Osteocyte (in vitro differentiated cells): ENCODE measurements at places on chromosomes 16 and 17. TPM values are rescaled to one million over a fixed set of nuclear protein-coding genes. Genes with fewer than 3 reads are reported as not detected.

- no peak for DNase-seq
These were observed 852.1 kb downstream of the CDH11 start for GRCh38 chr16:64269756-64270155.

GRCh38 chr17:43940630-43941029, 1.6 kb downstream of the PPY start:
- DNase-seq: no peak

DNA sequence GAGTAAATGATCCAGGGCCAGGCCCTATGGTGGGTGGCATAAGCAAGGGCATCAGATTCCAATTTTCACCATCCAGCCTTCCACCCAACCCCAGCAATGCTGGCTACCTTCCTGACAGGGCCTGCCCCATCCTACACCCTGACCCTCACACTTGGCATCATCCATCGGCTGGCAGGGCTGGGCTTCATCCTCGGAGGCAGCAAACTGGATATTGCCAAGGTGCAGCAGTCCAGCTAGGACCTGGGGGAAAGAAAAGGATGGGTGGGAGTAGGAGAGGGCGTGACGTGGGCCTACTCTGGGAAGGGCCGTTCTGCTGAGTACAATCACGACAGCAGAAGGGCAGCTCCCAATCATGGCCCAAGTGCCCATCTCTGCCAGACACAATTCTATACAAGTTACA, 23.5 kb downstream of the MYO19 start:
- DNase-seq: no peak

DNA sequence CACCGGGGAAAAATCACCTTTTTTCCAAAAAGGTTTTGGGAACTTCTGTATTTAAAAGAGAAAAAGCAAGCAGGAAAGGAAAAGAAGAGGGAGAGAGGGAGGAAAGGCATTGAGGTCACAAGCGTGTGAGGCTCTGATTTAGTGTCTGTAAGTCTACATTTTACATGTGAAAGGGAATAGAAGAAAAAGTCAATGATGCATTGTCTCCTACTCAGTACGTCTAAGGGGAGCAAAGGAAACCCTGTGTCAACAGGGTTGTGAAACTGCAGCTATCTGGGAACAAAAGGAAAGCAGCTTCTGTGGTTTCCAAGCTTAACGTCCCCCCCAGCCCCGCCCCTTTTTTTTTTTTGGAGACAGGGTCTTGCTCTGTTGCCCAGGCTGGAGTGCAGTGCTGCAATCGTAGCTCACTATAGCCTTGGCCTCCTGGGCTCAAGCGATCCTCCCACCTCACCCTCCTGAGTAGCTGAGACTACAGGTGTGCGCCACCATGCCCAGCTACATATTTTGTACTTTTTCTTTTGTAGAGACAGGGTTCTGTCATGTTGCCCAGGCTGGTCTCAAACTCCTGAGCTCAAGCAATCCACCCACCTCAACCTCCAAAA, 1.8 kb upstream of the CDC42EP4 start:
- no peak for DNase-seq

- DNase-seq: no peak
These were observed 26.5 kb downstream of the RPH3AL start for GRCh38 chr17:326010-326621.

GRCh38 chr17:9790889-9791876, at the start of gene DHRS7C:
Gene DHRS7C (minus strand): TSS chr17:9791592. CDS start chr17:9791284, 308 bp downstream.
- no peak for DNase-seq

- no peak for DNase-seq
These were observed 7.5 kb downstream of the SLC6A4 start for GRCh38 chr17:30228011-30228410.

DNA sequence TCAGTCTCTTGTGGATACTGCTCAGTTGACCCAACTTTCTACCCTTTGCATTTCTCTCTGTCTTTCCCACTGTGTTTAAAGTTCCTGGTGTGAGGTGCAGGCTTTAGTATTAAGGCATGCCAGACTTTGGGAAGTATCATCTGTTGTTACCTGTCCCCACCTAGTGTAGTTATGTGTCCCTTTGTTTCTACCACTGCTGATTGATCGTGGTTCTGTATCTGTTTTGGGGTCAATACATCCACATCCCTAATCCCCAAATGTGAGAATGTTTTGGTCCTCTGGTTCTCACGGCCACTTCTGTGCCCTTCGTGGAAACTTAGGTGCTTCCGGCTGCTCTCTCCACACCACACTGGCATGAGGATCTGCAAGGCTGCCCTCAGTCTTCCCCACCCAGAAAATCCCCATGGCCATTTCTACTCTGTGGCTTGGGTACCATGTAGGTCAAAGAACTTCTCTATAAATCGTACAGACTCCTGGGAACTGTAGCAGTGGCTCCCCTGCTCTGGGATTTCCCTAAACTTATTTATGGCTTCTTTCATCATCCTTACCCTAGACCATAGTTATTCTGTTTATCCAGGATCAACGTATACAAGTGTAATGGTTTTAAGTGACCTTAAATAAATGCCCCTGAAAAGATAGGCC, 443.2 kb downstream of the XYLT1 start:
- no peak for DNase-seq

- no peak for DNase-seq
These were observed 18.0 kb upstream of the JPH3 start for GRCh38 chr16:87584271-87584670.

DNA sequence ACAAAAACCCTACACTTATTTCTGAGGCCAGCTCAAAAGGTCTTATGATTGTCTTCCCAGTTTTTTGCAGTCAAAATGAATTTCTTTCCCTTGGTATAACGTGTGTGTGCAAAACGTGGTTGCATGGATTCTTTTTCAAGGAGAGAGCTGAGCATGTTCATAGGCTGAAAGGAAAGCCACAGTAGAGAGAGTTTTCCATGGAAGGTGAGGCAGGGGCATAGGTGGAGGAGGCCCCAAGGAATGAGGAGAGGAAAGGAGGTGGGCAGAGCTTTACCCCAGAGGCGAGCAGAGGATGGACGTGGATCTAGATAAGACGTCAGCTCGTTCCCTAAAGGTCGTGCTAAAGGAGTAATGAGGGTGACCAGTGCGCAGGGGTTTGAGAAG, 22.8 kb downstream of the TRPV2 start:
- DNase-seq: no peak

DNA sequence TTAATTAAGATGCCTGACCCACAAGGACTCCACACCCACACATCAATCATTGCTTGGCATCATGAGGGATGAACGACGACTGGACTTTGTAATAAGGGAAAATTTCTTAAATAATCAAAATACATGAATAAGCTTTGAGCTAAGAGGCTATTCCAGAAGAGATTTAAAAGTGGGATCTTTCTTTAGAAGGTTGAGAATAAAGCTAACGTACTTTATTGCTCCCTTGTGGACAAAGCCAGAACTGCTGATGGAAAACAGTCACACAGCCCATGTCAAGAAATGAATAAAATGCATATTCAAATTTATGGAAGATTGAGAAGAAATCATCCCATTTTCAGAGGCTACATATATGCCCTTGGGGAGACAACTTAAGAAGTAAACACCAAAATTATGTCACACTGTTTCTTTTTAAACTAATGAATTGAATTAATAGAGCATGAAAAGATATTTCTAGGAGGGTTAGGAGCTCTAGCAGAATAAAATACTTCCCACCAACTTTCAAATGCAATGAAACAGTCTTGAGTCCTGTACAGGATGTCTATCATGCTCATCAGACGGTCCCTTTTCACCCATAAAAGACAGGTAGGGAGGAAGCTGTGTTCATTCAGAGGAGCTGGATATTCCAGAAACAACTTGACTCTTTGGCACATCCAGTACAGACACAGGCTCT, 60.2 kb upstream of the PHOSPHO1 start:
- peak; percentile 8 for DNase-seq

DNA sequence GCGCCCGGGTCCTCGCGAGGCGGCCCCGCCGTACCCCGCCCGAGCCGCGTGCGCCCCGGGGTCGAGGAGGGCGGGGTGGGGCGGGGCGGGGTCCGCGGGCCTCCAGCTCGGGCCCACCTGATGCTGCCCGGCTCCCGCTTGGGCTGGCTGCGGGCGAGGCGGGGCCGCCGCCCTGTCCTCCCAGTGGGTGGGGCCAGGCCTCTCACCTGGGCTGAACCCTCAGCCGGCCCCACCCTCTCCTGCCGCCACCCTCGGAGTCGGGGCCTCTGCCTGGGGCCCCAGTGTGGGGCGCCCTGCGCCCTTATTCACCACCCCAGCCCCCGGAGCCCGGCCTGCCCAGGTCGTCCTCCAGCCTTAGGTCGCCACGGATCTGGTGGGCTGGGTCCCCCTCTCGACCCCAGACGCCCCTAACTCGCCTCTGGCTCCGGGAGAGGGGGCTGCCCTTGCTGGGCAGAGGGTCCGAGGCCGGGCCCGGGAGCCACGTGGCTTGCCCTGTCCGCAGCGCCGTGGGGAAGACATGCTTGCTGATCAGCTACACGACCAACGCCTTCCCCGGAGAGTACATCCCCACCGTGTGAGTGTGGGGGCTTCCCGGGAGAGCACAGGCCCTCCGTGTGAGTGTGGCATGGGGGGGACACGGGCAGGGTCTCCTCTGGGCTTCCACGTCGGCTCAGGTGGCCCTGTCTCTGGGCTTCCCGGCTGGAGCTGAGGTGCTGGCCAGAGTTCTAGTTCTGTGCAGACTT, 578 bp downstream of the RAC3 start:
- DNase-seq: no peak

DNA sequence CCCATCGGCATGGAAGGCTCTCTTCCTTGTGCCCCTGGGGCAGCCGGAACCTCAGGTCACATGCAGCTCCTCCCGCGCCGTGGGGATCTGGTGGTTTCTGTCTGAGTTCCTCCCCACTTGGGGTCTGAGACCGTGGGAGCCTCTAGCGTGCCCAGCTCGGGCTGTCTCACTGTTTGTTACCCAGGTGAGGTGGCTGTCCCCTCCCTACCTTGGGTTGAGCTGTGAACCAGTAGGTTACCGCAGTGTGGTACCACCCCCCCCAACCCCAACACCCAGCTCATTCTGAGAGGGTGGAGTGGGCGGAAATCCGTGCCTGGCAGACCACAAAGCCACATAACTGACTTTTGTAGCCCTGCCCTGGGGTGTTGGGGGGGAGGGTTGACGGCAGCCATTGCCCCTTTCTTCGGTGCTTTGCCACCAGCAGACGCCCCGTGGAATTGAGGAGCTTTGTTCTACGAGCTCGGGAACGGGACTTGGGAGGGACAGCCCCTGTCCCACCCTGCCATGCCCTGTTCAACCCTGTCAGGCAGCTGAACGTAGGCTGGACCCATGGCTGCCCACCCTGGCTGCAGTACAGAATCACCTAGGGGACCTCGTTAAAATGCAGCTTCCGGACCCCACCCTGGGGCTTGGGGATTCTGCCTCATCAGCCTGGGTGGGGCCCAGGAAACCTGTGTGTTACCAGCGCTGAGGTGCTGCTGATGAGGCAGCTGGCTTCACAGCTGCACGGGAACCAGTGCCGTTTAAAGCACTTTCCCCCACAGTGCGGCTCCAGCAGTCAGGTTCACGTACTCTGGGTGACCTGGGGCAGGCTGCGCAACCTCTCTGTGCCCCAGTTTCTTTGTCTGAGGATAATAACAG, 18.5 kb downstream of the RAP1GAP2 start:
- no peak for DNase-seq

DNA sequence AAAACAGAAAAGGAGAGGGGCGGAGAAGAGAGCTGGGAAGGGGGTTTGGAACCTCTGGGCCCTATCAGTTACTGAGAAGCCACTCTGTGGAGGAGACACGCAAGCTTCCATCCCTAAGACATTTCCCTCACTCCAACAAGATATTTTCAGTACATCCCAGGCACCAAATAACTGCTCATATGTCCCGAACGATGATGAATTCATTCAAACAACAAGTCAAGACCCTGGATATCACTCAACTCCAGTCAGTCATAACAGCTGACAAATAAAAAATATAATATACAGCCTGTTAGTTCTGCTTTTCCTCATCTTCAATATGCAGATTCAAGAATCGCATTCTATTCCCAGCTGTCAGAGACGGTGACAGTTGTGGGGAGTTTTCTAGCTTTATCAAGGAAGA, 104.0 kb upstream of the ZFHX3 start:
- no peak for DNase-seq

DNA sequence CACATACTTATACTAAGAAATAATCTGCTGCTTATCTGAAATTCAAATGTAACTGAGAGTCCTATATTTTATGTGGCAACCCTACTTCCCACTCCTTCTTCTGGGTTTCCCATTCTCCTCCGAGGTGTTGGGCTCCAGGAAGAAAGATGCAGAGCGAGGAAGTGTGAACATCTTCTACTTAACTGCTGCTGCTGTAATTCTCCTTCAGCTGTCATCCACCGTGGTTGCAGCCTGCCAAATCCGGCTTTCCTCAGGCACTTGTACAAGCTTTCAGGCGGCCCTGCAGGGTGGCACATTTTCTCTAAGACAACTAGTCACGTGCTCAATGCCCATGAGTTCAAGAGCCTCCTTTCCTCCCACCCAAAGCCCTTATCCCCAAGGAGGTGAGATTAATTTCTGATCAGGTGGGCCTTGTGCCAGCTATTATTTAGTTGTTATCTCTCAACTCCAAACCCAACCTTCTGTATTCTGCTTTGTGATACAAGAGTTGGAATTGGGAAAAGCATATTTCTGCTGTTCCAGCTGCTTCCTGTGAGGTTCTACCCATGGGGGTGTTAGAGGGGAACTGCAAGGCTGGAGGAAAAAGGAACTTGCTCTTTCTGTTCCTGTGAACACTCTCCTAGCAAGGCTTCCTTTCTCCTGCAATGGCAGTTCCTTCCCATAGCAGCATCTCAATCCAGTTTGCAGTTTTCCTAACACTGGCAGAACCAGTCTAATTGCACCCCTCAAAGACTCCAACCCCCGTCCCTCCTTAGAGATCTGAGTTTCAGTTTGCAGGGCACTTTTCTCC, 67.6 kb upstream of the RBBP6 start:
- no peak for DNase-seq

- DNase-seq: no peak
These were observed 41.0 kb downstream of the FZD2 start for GRCh38 chr17:44598329-44598728.

DNA sequence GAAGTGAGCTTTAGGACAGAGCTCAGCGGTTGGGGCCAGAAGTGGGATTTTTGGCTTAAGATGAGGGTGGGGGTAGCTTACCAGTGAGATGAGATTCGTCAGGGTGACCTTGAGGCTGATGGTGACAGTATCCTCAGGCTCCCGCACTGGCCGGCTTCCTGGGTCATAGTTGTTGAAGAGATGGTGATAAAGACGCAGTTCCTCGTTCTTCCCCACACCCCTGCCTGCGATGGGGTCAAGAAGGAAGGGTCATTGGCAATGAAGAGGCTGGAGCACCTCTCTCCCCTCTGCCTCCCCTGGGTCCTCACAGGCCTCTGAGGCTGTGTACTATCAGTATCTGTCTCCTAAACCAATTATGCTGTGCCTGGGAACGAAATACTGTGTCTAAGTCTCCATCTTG, 358 bp downstream of the CHRNE start:
- DNase-seq: no peak

DNA sequence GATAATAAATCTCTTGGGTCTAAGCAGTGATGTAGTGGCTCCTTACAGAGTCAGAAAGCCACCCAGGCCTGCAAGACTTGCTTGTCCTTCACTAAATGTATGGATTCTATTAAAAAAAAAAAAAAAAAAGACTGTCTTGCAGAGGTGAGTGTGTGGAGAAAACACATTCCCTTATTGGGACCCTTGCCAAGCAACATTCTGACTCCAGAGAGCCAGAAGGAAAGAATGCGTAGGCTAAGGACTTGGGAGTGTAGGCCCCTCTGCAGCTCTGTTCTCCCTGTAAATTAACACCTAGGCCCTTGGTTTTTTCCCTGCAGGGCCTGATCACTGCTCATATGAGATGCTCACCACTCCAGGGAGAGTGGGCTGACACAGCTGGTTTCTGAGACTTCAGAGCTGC, 17.8 kb downstream of the SCPEP1 start:
- no peak for DNase-seq

The CES5A gene
- total RNA-seq: not detected in 2 replicates

The KRT40 gene
- not detected in 2 replicates for total RNA-seq

The CTRB1 gene
- total RNA-seq: not detected in 2 replicates
